ENCODE measurements at places on chromosomes 7 and 10.

GRCh38 chr10:126425489-126426065 lies 37.3 kb upstream of the ADAM12 start:
- no peaks in the 10 kb centered on the region for H3K27me3 ChIP-seq
- no peak for DNase-seq
- no peak overlapping the region for H3K4me3 ChIP-seq
- no peaks in the 10 kb centered on the region for H3K36me3 ChIP-seq
- H3K27ac ChIP-seq = no peak overlapping the region

- H3K36me3 ChIP-seq = no peaks in the 10 kb centered on the region
- peak overlapping the region; percentile 66 for H3K27ac ChIP-seq
- H3K4me3 ChIP-seq = no peak overlapping the region
- H3K4me1 ChIP-seq = peaks cover 13% of the 10 kb centered on the region
These were observed 183.7 kb upstream of the KLF14 start for GRCh38 chr7:130917669-130918128.

DNA sequence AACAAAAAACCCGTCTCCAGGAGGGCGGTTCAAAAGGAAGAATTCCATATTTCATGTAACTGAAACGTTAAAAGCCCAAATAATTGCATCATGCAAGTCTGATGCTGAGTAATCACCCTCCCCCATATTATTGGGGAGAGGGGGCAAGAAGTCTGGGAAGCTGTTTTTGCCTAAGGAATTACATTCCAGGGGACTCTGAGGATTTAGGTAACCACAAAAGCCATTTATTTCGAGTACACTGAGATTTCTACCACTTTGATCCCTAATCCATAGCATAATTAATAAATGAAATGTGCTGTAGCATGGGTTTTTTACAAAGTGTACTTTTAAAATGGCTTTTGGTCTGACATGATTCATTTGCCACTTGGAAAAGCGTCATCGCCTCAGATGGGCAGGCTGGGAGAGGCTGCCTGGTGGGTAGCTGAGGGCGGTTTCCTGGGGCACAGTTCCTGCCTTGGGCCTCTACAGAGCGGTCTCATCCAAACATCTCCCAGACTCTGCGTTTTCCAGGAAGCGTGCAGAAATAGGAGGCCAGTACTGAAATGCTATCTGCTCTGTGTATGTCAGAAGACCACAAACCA lies 106.5 kb downstream of the TCF7L2 start:
- H3K4me3 ChIP-seq = no peak overlapping the region
- no peaks in the 10 kb centered on the region for H3K27me3 ChIP-seq
- H3K36me3 ChIP-seq = no peaks in the 10 kb centered on the region
- peak overlapping the region; percentile 87 for H3K27ac ChIP-seq

DNA sequence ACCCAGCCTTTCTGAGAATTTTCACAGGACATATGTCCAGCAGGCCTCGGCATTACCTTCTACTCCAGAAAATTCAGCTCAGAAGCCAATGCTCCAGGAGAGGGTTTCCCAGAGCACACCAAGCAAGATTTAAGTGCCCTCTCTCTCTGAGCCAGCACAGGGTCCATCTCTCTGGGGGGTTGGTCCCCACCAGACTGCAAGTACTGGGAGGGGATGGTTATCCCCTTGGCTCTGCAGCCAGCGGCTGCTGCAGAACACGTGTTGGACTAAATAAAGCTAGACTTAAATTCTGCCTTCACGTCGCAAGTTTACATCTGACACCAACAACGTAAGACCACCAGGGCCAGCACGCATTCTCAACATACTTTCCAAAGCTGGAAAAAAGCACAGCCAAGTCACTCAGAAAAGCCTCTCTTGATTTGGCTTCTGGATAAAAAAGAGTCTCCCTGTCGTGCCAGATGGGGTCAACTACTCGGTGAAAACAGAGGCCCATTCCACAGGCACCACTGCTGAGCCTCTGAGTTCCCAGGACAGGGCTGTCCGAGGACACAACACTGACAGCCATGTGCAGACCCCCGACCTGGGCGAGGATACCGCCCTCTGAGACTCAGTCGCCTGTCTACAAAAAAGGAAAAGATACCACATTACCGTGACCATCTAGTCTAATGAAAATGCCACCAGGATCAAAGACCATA lies 77.3 kb downstream of the CTBP2 start:
- H3K27ac ChIP-seq = no peak overlapping the region
- no peaks in the 10 kb centered on the region for H3K4me1 ChIP-seq
- H3K36me3 ChIP-seq = no peaks in the 10 kb centered on the region
- no peak overlapping the region for H3K4me3 ChIP-seq

Measured in breast epithelium (tissue), 4 donors.